ENCODE measurements at places on chromosomes 6 and 20.

DNA sequence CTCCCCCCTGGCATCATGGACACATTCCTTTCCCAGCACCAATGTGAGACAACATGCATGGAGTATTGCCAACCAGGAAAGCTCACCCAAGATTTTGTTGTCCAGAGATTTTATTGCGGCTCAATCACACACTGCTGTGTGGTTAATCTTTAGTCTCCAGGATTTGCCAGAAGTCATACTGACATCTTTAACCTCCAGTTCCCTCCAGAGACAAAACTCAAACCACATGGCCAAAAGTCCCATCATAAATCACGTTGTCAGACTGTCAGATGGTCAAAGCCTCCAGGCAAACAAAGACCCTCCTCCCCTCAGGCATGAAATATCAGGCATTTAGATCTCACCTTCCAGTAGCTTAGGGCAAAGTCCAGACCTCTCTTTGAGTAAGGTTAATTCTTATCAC lies 97.3 kb upstream of the OPRM1 start:
- DNase-seq: no peak

DNA sequence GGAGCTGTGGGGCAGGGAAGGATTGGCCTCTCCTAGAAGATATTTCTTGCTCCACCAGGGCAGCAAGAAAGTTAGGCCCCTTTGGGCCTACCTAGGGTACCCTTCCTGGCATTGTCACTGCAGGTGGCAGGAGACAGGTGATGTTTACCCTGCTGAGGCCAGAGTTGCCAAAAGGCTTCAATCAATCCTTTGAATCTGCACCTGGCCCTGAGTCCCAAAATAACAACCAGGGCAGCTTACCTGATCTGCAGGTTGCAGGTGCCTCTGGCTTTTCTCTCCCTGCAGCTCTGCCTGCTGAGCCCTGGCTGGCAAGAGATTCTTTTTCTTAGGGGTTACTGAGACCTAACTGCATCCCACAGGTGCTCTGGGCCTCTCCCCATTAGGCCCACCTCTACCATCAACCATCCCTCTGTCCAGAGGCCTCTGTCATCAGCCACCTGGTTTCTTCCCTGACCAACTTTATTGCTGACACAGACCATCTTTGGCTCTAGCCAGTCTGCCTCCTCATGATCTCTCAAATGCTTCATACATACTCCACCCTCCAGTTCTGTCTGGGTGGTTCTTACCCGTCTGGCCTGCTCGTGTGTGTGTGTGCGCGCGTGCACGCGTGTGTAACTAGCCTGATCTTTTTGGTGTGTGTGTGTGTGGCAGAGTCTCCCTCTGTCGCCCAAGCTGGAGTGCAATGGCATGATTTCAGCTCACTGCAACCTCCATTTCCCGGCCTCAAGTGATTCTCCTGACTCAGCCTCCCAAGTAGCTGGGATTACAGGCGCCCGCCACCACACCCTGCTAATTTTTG lies 13.7 kb downstream of the BCL2L1 start:
- peak; percentile 70 for DNase-seq

- DNase-seq: no peak
Measured at GRCh38 chr20:2114990-2115681, 13.5 kb downstream of the STK35 start.

DNA sequence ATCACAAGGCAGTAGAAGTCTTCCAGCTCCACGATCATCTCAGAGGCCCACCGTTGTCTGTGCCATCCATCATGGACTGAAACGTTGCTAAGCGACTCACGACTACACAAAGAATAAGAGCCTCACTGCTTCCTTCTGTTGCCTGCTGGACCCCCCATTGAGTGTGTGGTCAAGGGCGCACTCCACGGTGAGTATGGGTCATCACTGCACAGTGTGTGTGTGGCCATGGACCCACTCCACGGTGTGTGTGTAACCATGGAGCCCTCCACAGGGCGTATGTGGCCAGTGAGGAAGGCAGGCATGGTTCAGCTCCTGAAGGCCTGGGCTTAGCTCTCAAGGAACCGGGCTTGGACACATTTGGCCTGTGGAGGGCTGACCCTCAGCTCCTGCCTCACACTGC lies 123.4 kb upstream of the AFDN start:
- DNase-seq: no peak

DNA sequence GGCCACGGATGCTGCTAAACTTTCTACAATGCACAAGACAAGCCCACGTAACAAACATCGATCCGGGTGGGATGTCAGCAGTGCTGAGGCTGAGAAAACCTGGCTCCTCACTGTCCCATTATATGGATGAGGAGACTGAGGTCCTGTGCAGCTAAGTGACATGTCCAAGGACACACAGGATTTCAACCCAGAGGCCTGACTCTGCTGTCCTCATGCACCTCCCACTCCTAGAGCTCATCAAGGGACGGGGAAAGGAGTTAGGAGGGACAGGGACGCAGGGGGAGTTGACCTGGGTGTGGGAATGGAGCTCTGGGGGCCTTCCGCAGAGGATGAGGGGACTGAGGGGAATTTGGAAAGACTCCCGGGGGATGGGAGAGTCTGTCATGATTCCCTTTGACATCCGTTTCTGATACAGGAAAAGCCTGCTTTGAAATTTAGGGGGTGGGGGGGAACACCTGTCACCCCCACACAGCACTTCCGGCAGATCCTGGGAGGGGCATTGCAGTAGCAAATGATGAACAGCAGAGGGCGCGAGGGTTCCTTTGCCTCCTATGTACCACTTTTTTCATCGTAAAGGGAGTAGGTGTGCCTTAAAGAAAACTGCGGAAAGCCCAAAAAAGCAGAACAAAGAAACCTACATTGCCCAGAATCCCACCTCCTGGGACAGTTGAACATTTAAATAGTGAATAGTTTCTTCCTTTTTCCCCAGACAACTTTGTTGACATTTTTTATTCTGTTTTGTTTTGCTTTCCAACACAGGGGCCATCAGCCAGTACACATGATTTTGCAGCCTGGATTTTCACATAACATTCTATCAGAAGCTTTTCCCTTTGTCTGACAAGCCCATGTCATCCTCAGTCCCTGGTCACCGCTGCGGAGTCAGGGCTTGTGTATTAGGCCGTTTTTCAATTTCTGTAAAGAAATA lies 48.6 kb downstream of the SLC2A10 start:
- peak; percentile 53 for DNase-seq

GRCh38 chr6:164692772-164693510 lies 616.5 kb downstream of the C6orf118 start:
- no peak for DNase-seq

DNA sequence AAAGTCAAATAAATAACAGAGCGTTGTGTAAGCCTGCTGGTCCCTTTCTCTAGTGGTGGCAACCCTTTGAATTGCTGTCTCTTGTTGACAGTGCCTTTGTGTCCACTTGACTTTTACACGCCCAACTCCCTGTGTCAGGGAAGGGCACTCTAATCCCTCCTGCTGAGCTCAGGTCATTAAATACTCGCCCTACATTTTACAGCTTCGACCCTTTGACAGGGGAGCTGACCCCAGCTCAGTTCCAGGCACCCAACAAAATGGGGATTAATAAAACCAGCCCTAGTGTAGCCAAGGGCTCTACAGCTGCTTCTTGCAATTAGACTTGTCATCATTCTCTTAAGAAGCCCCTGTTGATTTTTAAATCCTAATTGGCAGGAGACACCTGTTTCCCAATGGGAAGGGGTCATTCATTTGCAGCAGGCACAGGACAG lies 308.2 kb downstream of the EYA4 start:
- DNase-seq: no peak

- no peak for DNase-seq
Measured at GRCh38 chr6:148736774-148737412, 9.9 kb upstream of the UST start.

GRCh38 chr6:126919947-126920346 lies 198.5 kb upstream of the RSPO3 start:
- no peak for DNase-seq

DNA sequence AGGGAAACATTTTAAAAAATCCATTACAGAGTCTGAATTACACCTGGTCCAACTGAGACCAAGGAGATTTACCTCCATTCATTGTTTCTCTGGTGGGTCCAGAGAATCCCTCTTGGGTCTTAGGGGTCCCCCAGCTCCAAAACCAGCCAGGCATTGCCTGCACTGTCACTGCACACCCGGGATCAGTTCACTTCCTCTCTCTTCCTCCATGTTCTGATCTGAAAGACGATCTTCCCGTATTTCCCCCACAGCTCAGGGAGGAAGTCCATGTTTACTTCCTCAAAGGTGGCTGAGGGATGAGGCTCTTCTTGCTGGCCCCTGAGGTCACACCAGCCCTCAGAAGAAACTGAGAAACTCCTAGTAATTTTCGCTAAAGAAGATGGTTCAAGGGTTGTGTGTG lies 159.7 kb downstream of the BMP7 start:
- no peak for DNase-seq

- no peak for DNase-seq
Measured at GRCh38 chr6:44012078-44012493, 115.2 kb downstream of the MRPL14 start.

GRCh38 chr6:110831405-110831804 lies 16.1 kb upstream of the CDK19 start:
- no peak for DNase-seq

DNA sequence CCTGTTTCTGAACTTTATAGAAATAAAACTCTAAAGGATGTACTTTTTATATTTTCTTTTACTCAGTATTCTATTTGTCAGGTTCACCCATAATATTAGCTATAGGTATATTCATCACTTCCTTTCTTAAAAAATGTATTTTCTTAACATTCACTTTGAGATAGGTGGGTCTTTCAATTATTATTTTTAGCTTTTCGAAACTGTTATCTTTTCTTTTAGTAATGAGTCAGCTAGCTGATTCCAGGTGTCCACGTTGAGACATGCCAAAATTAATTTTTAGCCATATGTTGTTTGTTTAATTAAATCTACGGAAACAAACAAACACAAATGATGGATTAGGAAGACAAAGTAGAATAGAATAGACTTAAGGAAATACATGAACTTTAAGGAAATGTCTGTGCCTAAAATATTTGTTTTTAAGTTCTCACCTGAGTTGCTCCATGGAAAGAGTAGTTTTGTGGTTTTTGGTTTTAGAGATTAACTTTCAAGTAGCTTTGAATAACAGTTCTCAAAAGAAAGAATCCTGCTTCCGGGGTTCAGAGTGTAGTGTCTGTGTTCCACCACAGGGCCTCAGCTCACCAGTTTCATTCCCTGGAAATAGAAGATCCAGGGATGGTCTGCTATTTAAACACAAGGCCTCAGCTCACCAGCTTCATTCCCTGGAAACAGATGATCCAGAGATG lies 435.0 kb downstream of the HAO1 start:
- no peak for DNase-seq

- DNase-seq: peak; percentile 48
Measured at GRCh38 chr6:52286798-52287432, 2.4 kb upstream of the MCM3 start.

- DNase-seq: no peak
Measured at GRCh38 chr6:150991487-150991886, 126.0 kb downstream of the MTHFD1L start.

GRCh38 chr20:54020868-54021267 lies 49.5 kb downstream of the BCAS1 start:
- DNase-seq: no peak

DNA sequence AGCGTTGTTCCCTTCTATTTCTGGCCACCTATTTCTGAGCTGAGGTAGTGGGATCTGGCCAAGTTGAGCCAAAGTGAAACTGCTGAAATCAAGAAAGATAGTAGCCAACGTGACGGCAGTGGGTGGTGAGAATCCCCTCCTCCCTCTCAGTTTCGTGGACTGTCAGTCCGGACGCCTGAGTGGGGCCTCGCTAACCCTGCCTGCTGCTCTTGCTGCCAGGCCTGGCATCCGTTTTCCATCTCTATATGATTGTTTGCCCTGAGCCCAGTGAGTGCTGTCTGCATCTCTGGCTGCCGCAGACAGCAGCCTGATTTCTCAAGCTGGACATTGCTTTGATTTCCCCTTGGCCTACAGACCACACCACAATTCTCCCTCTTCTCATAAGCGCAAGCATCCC lies 23.5 kb upstream of the PAX1 start:
- no peak for DNase-seq

All from hematopoietic multipotent progenitor cell treated with erythropoietin and hydrocortisone succinate and interleukin-3 and kit ligand, for 17 days (in vitro differentiated cells).